ENCODE measurements at places on chromosomes 11 and 22.

GRCh38 chr22:37068859-37069258 is 17.3 kb downstream of the KCTD17 start:
- DNase-seq, result no peak

DNA sequence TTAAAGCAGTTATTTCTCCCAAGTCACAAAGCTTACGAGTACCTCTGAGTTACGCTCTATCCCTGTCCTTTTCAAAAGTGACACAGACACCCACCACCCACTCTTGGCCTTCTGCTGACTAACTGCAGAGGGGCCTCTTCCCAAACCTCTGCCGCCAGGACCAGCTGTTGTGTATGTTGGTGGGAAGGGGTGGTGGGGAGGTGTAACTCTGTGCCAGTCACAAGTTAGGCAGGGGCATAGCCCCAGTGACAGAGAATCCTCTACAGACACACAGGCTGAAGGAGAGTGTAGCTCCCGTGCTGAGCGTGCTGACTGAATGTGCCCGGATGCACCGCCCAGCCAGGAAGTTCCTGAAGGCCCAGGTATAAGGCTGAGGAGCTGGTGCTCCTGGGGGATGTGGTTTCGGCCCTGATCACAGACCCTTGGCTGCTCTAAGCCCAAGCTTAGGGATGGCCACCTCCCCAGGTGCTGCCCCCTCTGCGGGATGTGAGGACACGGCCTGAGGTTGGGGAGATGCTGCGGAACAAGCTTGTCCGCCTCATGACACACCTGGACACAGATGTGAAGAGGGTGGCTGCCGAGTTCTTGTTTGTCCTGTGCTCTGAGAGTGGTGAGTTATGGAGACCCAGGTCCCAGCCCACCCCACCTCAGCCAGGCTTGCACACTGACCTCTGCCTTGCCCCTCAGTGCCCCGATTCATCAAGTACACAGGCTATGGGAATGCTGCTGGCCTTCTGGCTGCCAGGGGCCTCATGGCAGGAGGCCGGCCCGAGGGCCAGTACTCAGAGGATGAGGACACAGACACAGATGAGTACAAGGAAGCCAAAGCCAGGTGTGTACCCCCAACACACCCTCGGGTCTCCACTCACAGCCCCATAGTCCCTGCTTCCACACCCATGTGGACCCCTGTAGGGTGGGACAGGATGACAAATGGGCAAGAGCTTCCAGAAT is 4.9 kb downstream of the RIC8A start:
- DNase-seq, result no peak

DNA sequence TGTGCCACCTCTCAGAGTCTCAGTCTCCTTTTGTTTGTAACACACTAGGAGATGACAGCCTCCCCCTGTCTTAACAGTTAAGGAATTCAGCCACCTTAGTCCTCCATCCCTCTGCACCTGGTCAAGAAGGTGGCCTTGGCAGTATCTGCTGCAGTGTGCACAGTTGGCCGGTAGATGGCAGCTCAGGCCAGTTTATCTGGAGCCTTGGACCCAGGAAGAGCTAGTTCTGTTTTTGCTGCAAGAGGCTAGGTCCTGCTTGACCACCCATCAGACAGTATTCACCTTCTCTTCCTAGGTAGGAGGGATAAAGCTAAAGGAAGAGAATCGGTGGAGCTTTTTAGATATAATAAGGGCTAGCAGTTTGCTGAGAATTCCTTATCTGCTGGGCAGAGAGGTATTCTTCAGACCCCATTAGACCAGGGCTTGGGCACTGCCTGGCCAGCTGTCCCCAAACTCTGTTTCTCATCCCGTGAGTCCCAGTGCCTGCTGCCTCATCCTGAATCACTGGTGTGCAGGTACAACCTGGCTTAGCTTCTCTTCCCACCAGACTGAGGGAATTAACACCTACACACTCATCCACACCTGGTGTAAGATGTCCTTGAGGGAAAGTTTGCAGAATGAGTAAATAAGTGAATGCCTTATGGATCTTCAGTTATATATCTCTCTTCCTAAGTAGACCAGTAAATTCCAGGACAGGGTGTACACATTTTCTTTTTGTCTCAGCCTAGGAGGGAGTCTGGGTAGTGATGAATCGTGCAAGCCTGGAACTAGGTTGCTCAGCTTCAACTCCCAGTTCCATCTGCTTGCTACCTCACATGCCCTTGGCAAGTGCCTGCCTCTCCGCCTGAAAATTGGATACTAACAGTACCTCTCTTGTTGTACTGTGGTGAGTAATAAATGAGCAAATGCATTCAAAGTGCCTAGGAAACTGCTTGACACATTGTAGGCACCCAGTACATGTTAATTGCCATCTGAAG is 70.8 kb upstream of the NARS2 start:
- DNase-seq, result peak; percentile 84

DNA sequence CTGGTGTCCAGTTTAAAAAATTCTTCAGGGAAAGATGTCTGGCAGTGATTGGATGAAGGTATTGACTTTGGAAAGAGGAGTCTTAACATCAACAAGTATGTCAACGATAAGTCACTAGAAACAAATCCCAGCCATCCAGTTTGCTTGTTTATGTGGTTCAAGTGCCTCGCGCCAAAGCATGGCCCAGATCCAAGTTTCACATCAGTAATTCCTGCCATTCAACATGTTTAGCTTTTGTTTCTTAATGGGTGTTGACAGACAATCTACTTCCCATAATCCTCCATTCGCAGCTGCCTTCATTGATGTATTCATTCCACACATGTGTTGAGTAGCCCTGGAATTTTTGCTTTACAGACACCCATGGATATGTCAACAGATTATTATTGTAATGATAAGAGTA is 77.8 kb downstream of the UBASH3B start:
- DNase-seq, result no peak

- DNase-seq, result no peak
Observed at GRCh38 chr22:46742576-46743221, 4.6 kb upstream of the CERK start.

- DNase-seq, result no peak
Observed at GRCh38 chr22:27791159-27791858, 10.2 kb downstream of the MN1 start.

DNA sequence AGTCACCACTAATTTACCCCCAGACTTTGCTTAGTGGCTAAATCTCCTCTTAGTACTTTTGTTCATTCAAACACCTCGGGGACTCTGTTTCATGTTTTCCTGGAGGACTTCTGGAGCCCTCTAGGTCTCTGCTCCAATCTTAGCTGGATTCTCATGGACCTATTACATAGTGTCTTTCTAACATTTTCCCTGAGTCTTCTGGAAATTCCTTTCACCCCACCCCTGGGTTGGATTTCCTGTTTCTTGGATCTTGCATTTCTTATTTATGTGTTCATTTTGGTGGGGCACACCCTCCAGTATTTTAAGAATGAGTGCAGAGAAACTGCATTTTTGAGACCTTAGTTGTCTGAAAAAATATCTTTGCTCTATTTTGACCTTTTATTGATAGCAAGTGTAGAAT is 220.1 kb downstream of the BLID start:
- no peak for DNase-seq

DNA sequence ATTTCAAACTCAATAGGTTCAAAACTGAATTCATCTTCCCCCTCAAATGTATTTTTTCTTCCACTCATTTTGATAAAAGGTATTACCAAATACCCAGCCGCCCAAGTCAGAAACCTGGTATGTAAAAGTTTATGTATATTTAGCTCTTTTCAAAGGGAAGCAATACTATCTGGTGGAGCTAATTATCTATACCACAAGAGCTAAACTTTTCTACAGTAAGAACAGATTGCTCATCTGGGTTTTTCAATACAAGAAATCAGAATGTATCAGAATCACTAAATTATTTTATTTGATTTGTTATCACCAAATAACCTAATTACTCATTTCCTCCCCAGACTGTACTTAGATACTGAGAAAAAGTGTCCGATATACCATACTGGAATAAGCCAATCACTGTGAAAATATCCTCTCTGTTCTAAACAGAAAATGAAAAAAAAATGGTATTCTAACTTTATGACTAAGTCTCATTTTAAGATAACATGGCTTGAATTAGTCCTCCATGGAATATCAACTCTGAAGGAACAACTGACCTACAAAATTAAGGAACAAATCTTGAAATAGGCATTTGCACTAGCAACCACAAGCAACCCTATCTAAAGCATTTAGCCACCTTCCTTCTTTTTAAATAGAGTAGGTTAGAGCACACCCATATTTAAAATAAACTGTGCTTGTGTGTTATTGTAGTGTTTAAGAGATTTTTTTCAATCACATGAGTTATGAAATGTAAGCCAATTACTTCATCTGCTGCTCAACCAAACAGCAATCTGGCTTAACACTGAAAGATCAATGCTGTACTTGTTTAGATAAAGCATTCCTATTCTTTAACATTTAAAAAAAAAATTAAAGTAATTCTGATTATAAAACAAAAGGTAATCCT is 35.0 kb downstream of the RDX start:
- no peak for DNase-seq

DNA sequence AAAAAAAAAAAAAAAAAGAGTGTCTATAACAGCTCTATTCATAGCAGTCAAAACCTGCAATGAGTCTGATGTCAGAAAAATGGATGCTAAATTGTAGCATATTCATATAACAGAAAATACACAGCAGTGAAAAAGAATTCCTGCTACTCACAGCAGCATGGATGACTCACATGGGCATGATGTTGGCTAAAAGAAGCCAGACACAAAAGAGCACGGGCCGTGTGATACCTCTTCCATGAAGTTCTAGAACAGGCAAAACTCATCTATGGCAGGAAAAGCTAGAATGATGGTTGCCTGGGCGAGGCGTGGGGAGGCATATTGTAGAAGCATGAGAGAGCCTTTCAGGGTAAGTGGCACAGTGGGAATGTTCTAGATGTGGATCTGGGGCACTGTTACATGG is 18.9 kb downstream of the PLAAT3 start:
- no peak for DNase-seq

DNA sequence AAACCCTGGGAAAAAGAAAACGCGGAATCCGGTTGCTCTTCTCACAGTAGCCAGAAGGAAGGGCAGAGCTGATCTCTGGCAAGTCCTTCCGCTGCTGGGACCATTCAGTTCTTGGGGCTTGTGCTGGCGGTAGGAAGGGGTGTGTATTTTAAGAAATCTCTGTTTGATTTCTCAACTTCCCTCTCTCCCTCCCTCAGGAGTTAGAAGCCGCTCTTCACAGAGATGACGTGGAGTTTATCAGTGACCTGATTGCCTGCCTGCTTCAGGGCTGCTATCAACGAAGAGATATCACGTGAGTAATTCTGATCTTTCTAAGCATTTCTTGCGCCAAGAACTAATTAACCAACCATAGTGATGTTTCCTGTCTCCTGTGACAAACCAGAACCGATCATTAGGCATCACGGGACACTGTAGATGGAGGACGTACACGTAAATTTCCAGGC is 85.9 kb upstream of the SLC25A18 start:
- no peak for DNase-seq

- peak; percentile 72 for DNase-seq
Observed at GRCh38 chr11:65615950-65616574, 486 bp downstream of the PCNX3 start.

- no peak for DNase-seq
Observed at GRCh38 chr22:33227791-33228190, 169.6 kb upstream of the SYN3 start.

DNA sequence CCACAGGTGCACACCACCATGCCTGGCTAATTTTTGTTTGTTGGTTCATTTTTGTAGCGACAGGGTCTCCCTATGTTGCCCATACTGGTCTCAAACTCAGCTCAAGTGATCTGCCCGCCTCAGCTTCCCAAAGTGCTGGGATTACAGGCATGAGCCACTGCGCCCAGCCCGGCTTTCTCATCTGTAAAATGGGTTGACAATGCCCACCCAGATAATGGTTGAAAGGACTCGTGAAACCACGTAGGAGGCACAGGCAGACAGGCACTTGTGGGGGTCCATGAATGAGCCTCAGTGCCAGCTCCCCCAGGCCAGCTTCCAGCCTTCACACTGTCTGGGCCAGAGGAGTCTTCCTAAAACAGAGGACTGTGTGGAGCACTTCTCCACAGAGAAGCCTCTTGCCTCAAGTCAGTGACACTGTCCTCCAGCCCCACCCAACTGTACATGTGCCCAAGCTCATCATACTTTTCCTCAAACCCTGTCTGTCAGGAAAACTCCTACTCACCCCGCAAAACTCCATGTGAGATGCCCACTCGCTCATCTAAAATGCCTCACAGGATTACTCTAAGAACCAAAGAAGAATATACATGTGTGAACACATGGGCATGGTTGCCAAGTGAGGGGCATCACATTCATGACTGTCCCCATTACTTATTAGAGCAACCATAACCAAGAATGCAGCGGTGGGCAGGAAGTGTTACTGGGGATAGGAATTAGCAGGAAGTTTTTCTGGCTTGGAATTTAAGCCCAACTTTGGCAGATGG is 32.1 kb upstream of the WNT7B start:
- DNase-seq, result no peak

GRCh38 chr11:6708876-6709275 is 25.7 kb upstream of the MRPL17 start:
- no peak for DNase-seq

DNA sequence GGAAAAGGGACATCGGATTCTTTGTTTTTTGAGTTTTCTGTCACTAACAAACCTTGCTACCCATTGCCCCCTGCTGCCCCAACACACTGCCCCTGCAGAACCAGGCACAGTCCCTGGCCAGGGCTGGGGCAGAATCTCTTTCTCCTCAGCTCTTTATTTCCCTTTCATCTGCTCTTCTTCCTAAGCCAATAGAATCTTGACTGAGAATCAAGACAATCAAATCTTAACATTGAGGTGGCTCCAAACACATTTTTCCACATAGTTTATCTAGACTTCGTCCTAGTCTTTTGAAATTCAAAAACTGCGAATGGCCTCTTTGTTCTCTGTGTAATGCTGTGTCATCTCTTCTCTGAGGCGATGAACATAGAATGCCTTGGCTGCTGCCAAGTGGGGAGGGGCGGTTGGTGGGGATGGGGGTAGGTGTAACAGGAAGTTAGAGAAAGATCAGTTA is 16.1 kb upstream of the NTM start:
- no peak for DNase-seq

GRCh38 chr11:74936087-74936486 is 12.8 kb downstream of the XRRA1 start:
- DNase-seq, result no peak

GRCh38 chr11:94546886-94547285 is 3.2 kb downstream of the FUT4 start:
- no peak for DNase-seq

DNA sequence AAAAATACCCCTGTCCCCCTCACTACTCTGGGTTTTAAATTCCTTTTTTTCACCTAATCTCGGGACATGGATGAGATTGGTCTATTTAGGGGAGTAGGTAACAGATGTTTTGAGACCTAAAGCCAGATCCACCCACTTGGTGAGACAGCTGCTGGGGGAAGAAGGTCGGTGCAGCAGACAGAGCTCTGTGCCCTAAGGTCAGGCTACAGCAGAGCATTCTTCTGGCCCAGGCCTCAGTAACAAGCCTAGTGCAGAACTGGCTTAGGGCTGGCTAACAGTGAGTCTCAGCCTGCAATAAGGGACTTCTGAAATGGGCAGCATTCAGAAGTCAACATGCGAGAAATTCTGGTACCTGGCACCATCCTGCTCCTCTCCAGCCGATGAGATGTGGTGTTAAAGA is 444.9 kb upstream of the KIRREL3 start:
- DNase-seq, result no peak

GRCh38 chr11:73939096-73939495 is 11.7 kb upstream of the DNAJB13 start:
- no peak for DNase-seq

Data from stimulated activated CD8-positive, alpha-beta memory T cell treated with anti-CD3 and anti-CD28 coated beads, Interleukin-4, amount 100 ng/mL, for 48 hours (primary cell).